ENCODE measurements at places on chromosomes 6 and 20.

- DNase-seq = no peak
Observed at GRCh38 chr20:37273988-37274387, 12.4 kb upstream of the GHRH start.

DNA sequence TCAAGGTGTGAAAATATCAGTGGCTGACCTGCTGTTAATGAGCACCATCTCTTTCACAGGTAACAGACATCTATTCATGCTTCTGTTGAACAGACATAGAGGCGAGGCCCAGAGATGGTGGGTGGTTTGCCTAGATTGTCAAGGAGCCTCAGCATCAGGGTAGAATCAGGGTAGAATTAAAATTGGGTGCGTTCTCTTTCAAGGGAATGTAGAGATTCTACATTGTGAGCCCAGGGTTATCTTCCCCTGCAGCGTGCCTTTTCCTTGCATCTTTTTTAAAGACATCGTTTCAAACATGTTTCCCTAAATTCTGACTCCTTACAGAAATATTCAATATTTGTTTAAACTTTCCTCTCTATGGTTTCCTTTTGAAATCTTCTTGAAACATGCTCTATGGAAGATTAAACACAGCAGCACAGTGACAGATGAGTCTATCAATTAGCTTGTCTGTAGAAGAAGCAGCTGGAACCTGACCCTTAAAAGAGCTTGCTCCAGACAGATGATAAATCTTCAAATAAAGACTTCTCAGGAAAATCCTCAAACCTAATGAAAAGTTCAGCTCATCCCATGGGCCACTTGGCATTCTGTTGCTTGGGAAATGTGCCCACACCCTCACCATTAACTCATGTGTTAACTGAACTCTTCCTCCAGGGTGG lies 119.8 kb downstream of the IPCEF1 start:
- no peak for DNase-seq

DNA sequence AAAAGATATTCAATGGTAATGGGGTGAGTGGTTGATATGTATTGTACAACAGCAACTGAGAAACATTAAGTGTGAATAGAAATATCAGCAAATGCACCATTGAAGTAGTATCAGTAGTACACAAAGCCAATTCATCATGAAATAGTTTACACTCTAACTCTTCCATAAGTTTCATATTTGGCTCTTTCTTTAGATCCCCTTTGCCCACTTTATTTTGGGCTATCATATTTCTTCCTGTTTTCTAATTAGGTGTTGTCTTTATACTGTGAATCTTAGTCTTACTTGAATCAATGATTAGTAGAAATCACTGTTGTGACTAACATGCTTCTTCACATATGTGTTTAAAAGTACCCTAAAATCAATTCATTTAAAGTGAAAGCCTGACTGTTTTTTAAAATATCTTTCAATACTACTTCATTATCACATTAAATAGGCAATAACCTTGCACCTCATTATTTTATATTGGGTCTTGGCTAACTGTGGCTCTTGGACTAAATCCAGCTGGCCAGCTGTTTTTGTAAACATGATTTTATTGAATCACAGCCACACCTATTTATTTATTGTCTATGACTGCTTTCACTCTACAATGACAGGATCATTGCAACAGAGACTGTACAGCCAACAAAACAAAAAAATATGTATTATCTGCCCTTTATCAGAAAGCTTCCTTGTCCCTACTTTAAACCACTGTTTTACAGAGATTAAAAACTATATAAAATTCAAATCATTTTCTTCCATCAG lies 38.9 kb downstream of the EYS start:
- DNase-seq = no peak

- no peak for DNase-seq
Observed at GRCh38 chr20:61271312-61272231, 19.5 kb downstream of the CDH4 start.

DNA sequence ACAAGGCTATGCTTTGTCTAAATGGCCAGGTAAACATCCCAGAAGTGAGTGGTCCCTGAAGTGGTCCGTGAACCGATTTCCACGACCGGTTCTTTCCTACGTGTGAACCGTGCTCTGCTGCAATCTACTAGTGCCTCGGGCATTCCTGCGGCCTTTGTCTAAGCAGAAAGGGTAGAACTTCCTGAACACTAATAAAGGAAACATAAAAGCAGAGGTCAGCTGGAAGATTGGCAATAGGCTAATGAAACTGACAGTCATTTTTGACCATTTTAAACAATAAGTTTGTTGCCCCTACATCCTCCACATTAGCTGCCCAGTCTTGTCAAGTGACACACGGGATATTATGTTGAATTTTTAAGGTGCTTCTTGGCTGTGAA lies 410.0 kb downstream of the PLCB1 start:
- no peak for DNase-seq

DNA sequence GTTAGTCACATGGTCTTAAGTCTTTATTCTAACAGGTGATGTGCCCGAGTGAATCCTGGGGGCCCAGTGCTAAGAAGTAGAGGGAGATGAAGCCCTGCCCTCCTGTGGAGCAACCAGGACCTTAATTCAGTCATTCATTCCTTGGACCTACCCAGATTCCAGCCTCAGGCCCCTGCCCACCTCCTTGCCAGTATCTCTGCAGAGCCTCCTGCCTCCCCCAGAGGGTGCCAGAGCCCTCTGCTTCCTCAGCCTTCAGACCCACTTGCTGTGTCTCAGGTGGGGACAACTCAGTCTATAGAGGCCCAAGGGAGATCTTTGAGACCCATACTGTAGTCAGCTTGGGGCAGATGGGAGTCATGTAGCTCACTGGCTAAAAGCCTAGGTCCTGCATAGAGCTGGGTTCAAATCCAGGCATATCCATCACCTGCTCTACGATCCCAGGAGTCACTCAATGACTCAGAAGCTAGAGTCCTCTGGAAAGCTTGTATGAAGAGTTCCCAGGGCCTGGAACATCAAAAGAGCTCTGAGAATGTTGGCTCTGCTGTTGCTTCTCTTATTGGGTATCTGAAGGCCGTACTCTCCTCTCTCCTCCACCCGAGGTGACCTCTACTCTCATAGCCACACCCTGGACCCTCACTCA lies 3.9 kb upstream of the SIGLEC1 start:
- no peak for DNase-seq

- no peak for DNase-seq
Observed at GRCh38 chr20:20895537-20895936, 183.1 kb upstream of the RALGAPA2 start.

DNA sequence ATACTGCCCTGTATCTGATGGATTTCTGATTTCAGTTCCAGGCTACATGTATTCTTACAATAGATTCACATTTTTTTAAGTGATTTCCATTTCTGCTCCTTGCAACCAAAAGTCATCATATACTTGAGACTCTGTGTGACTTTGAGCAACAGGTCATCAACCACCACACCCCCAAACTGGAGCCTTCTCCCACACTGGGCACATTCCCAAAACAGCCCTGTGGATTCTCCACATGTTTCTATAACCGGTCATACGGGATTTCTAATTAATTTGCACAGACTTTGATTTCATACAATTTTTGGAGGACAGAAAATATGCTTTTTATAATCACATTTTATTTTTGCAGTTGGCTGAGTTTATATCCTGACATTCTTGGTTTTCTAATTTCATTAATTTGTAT lies 317.2 kb upstream of the ID4 start:
- DNase-seq = no peak

DNA sequence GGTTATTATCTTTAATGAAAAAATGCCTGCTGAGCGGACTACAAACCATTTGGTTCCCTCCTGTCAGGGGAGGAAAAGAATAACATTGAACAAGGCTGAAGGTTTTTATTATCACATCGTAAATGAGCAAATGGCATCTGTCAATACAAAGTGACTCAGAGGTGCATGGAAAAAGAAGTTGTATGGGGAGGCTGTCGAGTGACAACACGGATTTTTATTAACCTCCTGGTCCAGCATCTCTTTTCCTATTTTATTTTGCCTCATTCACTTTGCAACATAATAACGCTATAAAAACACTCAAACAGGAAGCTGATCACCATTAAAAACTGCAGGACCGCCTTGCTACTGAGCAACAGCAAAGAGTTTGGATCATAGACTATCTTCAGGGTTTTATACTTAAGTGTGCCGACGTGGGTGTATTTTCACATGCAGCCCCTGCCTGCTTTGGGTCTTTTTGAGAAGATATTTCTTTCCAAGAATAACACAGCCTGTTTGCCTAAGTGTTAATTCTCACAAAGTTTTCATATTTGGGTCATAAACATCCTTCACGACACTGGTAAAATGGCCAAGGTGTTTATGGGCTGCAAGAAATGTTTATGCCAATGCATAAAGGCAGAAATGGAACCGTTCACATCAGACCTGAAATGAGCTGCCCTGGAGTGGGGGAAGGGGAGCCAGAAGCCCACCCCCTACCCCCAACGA lies 132.1 kb upstream of the SALL4 start:
- DNase-seq = no peak

- no peak for DNase-seq
Observed at GRCh38 chr20:10578607-10579006, 95.2 kb downstream of the JAG1 start.
